ENCODE measurements at places on chromosomes 1 and 21. TPM values are rescaled to one million over a fixed set of nuclear protein-coding genes. Genes with fewer than 3 reads are reported as not detected.
A peak's percentile ranks its signal among the peaks of the same experiment; 100 is the strongest.

The PTGER3 gene
- 9.6 TPM for total RNA-seq

GRCh38 chr1:187654635-187655034, 825.9 kb downstream of the PLA2G4A start:
- ATAC-seq, result peak; percentile 25

The MFSD2A gene
- total RNA-seq, result 19.1 TPM

The NBPF14 gene
- 4.6 TPM for total RNA-seq

The ATP13A2 gene
- total RNA-seq, result 65.0 TPM

The HSD11B1 gene
- total RNA-seq, result 0.24 TPM

- no peak for ATAC-seq
These were observed 77.9 kb downstream of the PSMG1 start for GRCh38 chr21:39105341-39105765.

DNA sequence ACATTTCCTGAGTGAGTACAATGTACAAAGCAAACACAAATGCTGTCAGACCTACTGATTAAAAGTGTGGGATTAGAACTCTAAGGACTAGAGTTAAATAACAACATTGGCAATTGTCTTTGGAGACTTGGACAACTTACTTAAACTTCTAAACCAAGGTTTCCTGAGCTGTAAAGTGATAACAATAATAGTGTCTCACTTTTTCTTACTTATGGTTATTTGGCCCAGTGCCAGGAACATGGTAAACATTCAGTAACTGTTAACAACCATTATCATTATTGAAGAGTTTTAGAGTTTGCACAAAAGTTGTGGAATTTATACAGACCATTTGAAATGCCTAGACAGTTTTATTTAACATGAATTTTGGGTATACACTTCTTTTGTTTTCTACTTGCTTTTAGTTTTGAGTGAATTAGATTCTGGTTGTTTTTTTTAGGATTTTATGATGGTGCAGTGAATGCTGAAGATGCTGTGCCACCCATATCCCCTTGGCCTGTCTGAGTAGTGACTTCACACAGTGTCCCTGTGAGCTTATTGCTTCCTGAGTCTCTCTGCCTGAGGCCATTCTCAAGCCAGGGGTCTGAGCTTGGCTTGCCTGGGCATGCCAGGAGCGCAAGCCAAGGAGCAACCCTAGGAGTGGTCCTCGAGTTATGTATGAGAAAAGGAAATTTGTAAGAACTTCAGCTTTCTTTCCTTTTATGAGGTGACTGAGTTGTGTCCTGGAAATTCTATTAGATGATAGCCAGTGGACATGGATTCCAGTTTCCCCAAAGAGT, 932.8 kb downstream of the TTLL7 start:
- ATAC-seq, result no peak

- peak; percentile 85 for ATAC-seq
These were observed 56.9 kb downstream of the TBCE start for GRCh38 chr1:235424092-235424491.

DNA sequence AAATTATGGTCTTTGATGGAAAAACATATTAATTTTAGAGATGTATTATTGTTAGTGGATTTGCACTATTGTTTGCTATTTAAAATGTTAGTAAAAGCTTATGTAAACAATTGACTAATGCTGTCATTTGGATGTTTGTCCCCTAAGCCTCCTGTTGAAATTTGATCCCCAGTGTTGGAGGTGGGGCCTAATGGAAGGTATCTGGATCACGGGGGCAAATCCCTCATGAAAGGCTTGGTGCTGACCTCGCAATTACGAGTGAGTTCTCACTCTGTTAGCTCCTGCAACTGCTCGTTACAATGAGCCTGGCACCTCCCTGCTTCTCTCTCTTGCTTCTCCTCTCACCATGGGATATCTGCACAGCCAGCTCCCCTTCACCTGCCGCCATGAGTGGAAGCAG, 14.3 kb downstream of the TMEM35B start:
- no peak for ATAC-seq

The KRTAP11-1 gene
- not detected for total RNA-seq

DNA sequence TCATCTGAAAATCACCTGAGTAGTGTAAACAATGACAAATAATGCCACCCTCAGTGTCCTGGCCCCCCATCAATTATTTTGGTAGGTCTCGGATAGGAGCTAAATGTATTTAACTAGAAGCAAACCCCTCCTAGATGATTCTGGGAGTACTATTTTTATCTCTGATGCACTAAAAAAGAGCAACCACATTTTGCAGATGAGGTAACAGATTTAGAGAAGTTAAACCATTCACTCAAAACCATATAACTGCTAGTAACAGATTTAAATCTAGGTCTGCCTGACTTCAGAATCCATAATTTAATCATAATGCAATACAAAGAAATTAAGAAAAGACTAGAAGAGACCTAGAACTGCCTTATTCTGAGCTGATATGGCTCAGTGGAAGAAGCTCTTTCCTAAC, 17.3 kb upstream of the PTCH2 start:
- ATAC-seq, result no peak

DNA sequence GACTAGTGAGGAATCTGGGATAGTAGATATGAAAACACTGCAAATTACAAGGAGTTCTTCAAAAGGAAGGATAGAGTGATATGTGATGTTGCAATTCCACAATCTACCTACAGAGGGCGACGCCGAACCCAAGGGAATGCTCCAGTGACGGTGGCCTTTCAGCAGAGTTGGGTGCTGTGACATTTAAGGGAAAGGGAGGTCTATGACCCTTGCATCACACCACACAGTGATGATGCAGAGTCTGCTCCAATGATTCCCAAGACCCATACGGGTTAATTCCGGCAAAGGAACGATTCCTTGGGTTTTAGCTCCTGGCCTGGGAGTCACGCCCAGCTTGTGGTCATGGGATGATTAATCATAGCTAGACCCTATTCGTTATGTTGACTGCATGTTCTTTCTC, 123.0 kb upstream of the IGSF21 start:
- ATAC-seq, result peak; percentile 29

DNA sequence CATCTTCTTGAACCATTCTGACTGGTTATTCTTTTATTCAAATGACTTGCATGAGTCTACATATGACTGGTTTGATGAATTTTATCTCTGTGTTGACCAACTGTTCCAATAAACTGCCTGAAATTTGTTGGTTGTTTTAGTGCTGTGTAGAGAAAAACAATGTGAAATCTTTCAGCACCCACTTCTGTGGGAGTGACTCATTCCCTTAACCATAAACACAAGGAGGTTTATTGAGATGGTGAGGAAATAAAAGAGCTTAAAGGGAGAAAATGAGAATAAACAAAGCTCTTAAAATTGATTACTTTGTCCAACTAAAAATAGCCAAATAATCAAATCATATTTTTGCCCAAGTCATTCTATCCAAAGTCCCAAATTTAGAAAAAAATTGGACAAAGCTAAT, 341.1 kb downstream of the TGFB2 start:
- ATAC-seq, result no peak

The CRNN gene
- total RNA-seq, result 0.49 TPM

- ATAC-seq, result no peak
These were observed 33.4 kb downstream of the OBSCN start for GRCh38 chr1:228241259-228241658.

DNA sequence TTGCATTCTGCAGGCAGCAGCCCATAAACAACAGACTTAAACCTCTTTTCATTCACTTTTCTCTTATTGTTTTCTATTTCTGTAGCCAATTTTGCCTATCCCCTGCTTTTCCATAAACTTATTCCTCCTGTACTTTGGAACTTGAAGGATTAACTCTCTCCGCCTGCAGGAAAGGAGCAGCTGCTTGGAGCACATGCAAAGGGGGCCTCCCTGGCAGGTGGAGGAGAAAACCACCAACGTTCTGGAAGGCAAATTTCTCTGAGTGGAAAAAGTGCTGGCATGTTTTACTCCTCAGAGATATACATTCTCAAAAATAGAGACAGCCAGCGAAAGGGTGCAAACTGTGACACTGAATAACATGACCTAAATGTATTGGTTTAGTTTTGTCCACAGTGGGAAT, 33.6 kb downstream of the RGS21 start:
- no peak for ATAC-seq

GRCh38 chr1:87224201-87224600, 104.5 kb upstream of the LMO4 start:
- ATAC-seq, result peak; percentile 46

The CC2D1B gene
- total RNA-seq, result 15.6 TPM

GRCh38 chr1:228782662-228783417, 47.6 kb downstream of the RHOU start:
- no peak for ATAC-seq

The NES gene
- total RNA-seq, result 201 TPM

- no peak for ATAC-seq
These were observed 65.7 kb downstream of the ST6GALNAC3 start for GRCh38 chr1:76140227-76140626.

DNA sequence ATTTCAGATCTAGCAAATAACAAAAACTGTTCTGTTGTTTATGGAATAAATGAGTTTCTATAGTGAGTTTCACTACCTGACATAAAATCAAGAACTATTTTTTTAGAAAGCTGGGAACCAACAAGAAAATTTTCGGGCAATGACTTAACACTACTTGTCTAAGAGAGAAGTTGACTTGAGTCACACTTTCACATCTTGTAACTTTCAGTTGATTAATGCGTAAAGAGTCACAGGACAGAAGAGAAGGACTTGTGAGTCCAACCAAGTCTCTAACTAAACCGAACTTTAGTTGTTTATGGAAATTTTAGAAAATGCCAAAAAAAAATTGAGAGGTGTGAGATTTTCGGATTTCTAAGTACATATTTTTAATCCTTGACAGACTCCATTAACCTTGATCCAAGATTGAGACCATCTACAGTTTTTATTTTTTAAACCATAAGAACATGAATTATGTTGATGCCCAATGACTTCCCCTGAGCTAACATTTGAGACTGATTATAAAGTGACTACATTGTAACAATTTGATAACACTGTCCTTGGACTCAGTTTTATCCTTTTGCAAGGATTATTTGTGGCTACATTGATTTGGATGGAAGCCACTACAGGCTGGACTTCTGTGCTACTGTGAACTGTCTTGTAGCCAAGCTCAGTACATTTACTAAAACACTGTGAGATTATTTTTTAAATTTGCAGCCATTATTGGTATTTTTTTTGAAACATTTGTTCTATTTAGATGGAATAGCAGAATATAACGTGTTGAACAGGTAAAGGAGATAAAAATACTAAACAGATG, 284.0 kb downstream of the PTPRC start:
- ATAC-seq, result no peak

- ATAC-seq, result no peak
These were observed 22.7 kb downstream of the FMO3 start for GRCh38 chr1:171113382-171113781.

- ATAC-seq, result no peak
These were observed 123.8 kb downstream of the PRDM16 start for GRCh38 chr1:3192825-3193224.

The UBXN10 gene
- total RNA-seq, result 0.13 TPM

The GPR25 gene
- 0.53 TPM for total RNA-seq

DNA sequence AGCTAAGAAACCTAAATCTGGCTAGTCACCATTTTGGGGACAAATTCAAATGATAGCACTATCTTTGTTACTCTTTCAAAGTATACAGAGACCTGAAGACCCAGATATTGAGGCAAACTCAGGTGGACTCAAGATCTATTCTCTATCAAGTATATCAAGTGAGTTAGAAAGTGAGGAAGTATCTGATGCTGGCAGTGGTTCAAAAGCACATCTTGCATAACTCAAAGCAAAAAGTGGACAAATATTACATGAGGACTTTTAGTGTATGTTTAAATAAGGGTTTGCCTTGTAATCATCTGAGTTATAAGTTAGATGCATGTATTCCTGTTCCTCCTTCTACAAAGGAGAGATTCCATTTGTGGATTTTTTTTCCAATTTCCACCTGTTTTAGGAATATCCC, 338.4 kb downstream of the DISC1 start:
- no peak for ATAC-seq

The KRTAP21-2 gene
- total RNA-seq, result not detected

The MROH7 gene
- total RNA-seq, result 0.67 TPM

- ATAC-seq, result no peak
These were observed 155.3 kb downstream of the DISC1 start for GRCh38 chr1:231781892-231782291.

GRCh38 chr1:155196893-155197638, 10.6 kb downstream of the THBS3 start:
- no peak for ATAC-seq

DNA sequence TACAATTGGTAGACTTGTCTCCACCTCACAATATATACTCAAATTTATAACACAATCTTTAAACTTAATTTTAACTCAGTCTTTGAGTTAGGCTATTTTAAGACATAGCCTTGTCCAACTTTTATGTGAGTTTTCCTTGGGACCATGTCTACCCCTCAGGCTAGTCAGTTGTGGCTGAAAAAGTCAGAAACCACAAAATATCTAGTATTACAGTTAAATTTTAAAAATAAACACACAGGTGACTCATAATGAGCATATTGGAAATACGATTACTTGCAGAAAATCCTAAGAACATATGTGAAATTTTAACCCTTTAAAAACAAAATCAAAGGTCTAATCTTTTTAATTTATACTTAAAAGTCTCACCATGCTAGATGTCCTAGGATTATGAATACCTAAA, 4.8 kb upstream of the ASB17 start:
- ATAC-seq, result no peak

DNA sequence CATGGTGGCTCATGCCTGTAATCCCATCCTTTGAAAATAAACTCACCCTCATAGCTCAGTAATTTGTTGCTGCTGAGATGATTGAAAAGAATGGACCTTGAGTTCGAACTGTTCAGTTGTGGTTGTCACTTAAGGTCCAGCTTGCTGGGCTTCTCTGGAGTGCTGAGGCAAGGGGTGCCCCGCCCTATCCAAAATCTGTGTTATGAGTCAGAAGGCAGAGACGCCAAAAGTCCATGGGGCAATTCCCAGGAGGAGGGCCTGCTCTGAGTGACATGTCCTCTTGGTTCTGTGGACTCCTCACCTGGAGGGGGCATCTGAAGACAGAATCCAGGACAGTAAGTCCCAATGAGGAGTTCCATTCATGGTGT, 64.8 kb downstream of the MYOM3 start:
- no peak for ATAC-seq

The WNT9A gene
- total RNA-seq, result 0.82 TPM

- no peak for ATAC-seq
These were observed 121.5 kb downstream of the PLPP3 start for GRCh38 chr1:56457756-56458375.

GRCh38 chr1:22287946-22288520, 145.1 kb upstream of the WNT4 start:
- no peak for ATAC-seq

The IL19 gene
- total RNA-seq, result 0.81 TPM

DNA sequence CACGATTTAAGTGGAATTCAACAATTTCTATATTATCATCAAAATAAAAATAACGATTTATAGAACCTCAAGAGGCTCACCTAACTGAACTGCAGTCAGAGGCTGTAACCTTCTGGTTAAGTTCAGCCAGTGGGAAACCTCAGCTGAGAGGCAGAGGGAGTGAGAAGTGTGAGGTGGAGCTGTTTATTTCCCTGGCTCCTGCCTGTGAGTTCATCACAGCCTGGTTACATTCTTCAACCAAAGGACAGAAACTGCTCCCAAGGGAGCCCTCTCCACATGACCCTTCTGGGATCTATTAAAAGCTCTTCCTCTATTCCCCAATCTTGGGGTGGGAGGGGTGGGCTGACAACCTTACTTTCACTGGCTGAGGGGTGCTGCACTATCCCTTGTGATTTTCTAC, 22.2 kb downstream of the DYNLT5 start:
- no peak for ATAC-seq

- ATAC-seq, result no peak
These were observed 1528.0 kb upstream of the TPTE start for GRCh38 chr21:8993284-8993942.

- ATAC-seq, result peak; percentile 89
These were observed 59.5 kb downstream of the POFUT2 start for GRCh38 chr21:45228171-45228641.

GRCh38 chr1:59769736-59770095, 45.0 kb upstream of the HOOK1 start:
- no peak for ATAC-seq

- ATAC-seq, result peak; percentile 26
These were observed 38.7 kb downstream of the TRIM62 start for GRCh38 chr1:33143176-33143575.
